ENCODE measurements at places on chromosomes 7 and 10. TPM values are rescaled to one million over a fixed set of nuclear protein-coding genes. Genes with fewer than 3 reads are reported as not detected.

DNA sequence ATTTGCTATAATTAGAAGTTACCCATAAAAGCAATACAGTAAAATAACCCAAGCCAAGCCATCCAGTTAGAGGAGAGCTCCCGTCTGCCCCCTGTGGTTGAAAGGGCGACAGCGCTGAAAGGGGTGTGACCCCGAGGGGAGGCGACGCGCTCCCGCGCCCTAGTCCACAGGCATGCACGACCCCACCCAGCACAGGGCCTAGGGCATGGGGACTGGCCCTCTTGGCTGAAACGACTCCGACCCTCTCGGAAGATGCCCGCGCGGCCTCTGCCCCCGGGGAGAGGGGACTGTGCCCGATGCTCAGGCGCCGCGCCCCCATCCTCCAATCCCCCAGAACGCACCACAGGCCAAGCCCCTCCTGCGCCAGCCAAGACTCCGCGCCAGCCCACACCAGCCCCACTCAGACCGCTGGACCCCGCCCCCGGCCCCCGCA is 64.0 kb downstream of the CSGALNACT2 start:
- peak overlapping the region; percentile 59 for H3K4me3 ChIP-seq
- H3K27ac ChIP-seq, result peak overlapping the region; percentile 32
- no peaks in the 10 kb centered on the region for H3K27me3 ChIP-seq
- DNase-seq, result no peak
- H3K4me1 ChIP-seq, result no peaks in the 10 kb centered on the region

- H3K4me1 ChIP-seq, result no peaks in the 10 kb centered on the region
- no peak overlapping the region for H3K4me3 ChIP-seq
- no peak overlapping the region for H3K27ac ChIP-seq
- no peaks in the 10 kb centered on the region for H3K36me3 ChIP-seq
Measured at GRCh38 chr7:95368235-95368634, 27.9 kb downstream of the PON3 start.

GRCh38 chr7:55129541-55130394 is 111.0 kb downstream of the EGFR start:
- DNase-seq, result no peak
- H3K4me3 ChIP-seq, result no peak overlapping the region
- peaks cover 39% of the 10 kb centered on the region for H3K4me1 ChIP-seq
- no peaks in the 10 kb centered on the region for H3K27me3 ChIP-seq
- H3K36me3 ChIP-seq, result no peaks in the 10 kb centered on the region
- peak overlapping the region; percentile 85 for H3K27ac ChIP-seq

Gene SPDYE5
- total RNA-seq, result not detected

Gene MBL2
- total RNA-seq, result not detected

DNA sequence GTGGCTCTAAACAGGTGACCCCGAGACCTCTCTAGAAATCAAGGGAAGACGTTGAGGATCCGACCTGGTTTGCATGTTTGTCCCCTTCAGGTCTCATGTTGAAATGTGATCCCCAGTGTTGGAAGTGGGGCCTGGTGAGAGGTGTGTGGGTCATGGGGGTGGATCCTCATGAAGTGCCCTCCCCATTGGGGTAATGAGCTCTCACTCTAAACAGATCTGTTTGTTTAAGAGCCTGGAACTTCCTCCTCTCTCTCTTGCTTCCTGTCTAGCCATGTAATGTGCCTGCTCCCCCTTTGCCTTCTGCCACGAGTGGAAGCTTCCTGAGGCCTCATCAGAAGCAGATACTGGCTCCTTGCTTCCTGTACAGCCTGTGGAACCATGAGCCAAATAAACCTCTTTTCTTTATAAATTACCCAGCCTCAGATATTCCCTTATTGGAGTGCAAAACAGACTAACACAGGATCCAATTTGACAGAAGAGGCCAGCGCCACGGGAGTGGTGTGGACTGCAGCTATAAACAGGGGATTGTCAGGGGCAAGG is 10.8 kb upstream of the POLM start:
- H3K27ac ChIP-seq, result no peak overlapping the region
- DNase-seq, result no peak
- H3K4me1 ChIP-seq, result peaks cover 38% of the 10 kb centered on the region
- H3K27me3 ChIP-seq, result no peaks in the 10 kb centered on the region

- H3K4me3 ChIP-seq, result no peak overlapping the region
- H3K27ac ChIP-seq, result no peak overlapping the region
- peaks cover 19% of the 10 kb centered on the region for H3K27me3 ChIP-seq
- no peaks in the 10 kb centered on the region for H3K36me3 ChIP-seq
Measured at GRCh38 chr10:117391436-117392205, 16.4 kb upstream of the PDZD8 start.

GRCh38 chr10:125788156-125789034 is 12.8 kb upstream of the MMP21 start:
- no peaks in the 10 kb centered on the region for H3K27me3 ChIP-seq
- no peak for DNase-seq
- H3K4me3 ChIP-seq, result no peak overlapping the region
- no peak overlapping the region for H3K27ac ChIP-seq

GRCh38 chr7:117323305-117323850 is 520 bp upstream of the WNT2 start:
- H3K27me3 ChIP-seq, result peaks cover 47% of the 10 kb centered on the region
- H3K36me3 ChIP-seq, result no peaks in the 10 kb centered on the region
- peaks cover 29% of the 10 kb centered on the region for H3K4me1 ChIP-seq
- no peak for DNase-seq

DNA sequence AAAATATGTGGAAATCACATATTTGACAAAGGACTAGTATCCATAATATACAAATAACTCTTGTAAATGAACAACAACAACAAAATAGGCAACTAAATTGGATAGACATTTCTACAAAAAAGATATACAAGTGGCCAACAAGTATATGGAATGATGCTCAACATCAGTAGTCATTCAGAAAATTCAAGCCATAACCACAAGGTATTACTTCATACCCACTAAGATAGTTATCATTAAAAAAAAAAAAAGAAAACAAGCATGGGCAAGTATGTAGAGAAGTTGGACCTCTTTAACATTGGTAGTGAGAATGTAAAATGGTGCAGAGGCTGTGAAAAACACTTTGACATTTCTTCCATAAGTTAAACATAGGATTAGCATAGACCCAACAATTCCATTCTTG is 80.8 kb downstream of the CYP26A1 start:
- no peaks in the 10 kb centered on the region for H3K4me1 ChIP-seq
- DNase-seq, result no peak
- H3K36me3 ChIP-seq, result no peaks in the 10 kb centered on the region
- H3K27ac ChIP-seq, result no peak overlapping the region
- H3K27me3 ChIP-seq, result no peaks in the 10 kb centered on the region

DNA sequence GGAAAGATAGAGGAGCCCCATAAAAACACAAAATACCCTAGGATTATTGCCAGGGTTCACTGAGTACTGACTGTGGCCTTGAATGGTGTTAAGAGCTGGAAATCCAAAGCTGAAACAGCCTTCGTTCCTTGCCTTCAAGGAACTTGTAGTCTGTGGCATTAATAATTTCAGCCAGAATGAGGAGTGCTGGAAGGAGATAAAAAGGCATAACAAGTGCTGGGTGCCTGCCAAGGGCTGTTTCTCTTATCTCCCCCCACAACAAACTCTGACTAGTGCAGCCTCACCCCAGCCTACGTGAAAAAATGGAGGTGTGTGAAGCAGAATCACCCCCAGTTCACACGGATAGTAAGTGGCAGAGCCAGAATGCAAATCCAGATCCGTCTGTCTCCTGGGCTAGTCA is 199.1 kb upstream of the LYZL2 start:
- no peaks in the 10 kb centered on the region for H3K36me3 ChIP-seq
- no peak for DNase-seq
- no peaks in the 10 kb centered on the region for H3K4me1 ChIP-seq
- no peaks in the 10 kb centered on the region for H3K27me3 ChIP-seq
- H3K27ac ChIP-seq, result no peak overlapping the region
- no peak overlapping the region for H3K4me3 ChIP-seq

DNA sequence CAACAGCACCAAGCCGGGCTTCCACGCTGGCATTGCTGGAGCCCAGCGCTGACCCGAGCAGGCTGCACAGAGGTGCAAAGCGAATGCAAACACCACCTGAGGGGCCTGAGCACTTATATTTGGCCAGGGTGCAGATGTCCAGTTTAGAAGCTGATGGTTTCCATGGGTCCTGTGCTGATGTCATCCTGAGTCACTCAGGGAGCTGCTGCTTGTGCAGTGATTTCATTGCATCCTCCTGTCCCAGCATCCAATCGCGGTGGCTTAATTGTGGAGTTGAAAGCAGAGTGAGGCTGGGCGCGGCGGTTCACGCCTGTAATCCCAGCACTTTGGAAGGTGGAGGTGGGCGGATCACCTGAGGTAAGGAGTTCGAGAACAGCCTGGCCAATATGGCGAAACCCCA is 410.2 kb upstream of the KLF6 start:
- H3K36me3 ChIP-seq, result no peaks in the 10 kb centered on the region
- H3K4me1 ChIP-seq, result no peaks in the 10 kb centered on the region
- DNase-seq, result no peak
- no peak overlapping the region for H3K27ac ChIP-seq
- H3K4me3 ChIP-seq, result no peak overlapping the region

GRCh38 chr7:56079450-56080185 is 13.1 kb downstream of the PHKG1 start:
- no peaks in the 10 kb centered on the region for H3K36me3 ChIP-seq
- no peaks in the 10 kb centered on the region for H3K4me1 ChIP-seq
- peak; percentile 62 for DNase-seq
- H3K27ac ChIP-seq, result peak overlapping the region; percentile 65

Gene TFPI2
- 4.0 TPM for total RNA-seq

Gene NUPR2
- total RNA-seq, result not detected

- H3K27ac ChIP-seq, result no peak overlapping the region
- no peaks in the 10 kb centered on the region for H3K4me1 ChIP-seq
- DNase-seq, result no peak
- H3K27me3 ChIP-seq, result no peaks in the 10 kb centered on the region
Measured at GRCh38 chr10:12636571-12636970, 287.2 kb downstream of the CAMK1D start.

DNA sequence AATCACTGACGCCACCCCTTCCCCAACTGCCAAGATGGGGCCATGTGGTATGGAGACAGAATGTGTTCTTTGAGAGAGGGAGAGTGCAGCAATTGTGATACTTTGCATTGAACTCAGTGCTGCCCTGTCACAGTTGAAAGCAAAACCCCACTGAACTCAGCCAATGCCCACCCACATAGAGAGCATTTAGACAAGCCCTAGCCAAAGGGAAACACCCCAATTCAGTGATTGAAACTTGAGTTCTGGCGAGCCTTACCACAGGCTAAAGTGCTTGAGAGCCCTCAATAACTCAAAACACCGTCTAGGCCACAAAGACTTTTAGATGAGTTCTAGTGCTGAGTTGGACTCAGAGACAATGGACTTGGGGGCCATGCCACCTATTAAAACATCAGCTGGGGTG is 751.9 kb upstream of the POT1 start:
- no peaks in the 10 kb centered on the region for H3K4me1 ChIP-seq
- H3K36me3 ChIP-seq, result no peaks in the 10 kb centered on the region
- no peak for DNase-seq
- H3K4me3 ChIP-seq, result no peak overlapping the region
- no peak overlapping the region for H3K27ac ChIP-seq

- H3K27me3 ChIP-seq, result no peaks in the 10 kb centered on the region
- no peak for DNase-seq
- no peaks in the 10 kb centered on the region for H3K36me3 ChIP-seq
- H3K4me3 ChIP-seq, result peak within 1 kb of the TSS; percentile 38
- no peak within 1 kb of the TSS for H3K27ac ChIP-seq
- H3K4me1 ChIP-seq, result no peaks in the 10 kb centered on the region
Measured at GRCh38 chr7:50782375-50783208, at the start of gene GRB10. TSS of gene GRB10 (minus strand) at chr7:50782896. CDS start at chr7:50732322, 50,574 bp downstream.

DNA sequence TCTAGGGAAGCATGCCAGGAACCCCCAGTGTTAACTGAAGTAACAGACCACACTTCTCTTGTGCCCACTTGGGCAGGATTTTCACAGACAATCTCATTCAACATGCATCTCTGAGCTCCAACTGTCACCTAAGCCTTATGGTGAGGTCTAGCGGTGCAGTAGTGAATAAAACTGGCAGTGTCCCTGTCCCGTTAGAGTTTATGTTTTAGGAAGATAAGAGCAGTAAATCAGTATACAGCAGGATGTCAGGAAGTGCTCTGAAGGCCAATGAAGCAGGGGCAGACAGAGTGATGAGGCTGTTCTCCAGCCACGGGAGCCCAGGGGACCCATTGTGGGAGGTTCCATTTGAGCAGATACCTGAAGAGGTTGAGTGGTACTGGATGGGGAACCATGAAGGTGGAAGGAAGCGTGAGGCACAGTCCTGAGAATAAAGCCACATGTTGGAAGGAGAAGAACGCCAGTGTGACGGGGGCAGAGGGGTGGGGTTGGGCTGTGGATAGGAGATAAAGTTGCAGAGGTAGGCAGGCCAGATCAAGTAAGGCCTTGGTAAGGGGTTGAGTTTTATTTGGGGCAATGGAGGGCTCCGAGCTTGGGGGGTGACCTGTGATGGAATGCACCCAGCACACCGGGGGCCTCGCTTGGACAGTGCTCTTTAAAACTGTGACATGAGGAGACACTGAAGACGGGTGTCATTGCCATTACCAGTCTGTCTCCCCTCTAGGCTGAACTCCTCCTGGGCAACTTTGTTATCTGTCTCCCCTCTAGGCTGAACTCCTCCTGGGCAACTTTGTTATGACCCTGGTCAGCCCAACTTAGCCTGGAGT is 6.6 kb downstream of the GDF10 start:
- no peaks in the 10 kb centered on the region for H3K27me3 ChIP-seq
- peaks cover 6% of the 10 kb centered on the region for H3K36me3 ChIP-seq
- DNase-seq, result no peak
- H3K4me3 ChIP-seq, result no peak overlapping the region
- no peaks in the 10 kb centered on the region for H3K4me1 ChIP-seq
- H3K27ac ChIP-seq, result no peak overlapping the region

DNA sequence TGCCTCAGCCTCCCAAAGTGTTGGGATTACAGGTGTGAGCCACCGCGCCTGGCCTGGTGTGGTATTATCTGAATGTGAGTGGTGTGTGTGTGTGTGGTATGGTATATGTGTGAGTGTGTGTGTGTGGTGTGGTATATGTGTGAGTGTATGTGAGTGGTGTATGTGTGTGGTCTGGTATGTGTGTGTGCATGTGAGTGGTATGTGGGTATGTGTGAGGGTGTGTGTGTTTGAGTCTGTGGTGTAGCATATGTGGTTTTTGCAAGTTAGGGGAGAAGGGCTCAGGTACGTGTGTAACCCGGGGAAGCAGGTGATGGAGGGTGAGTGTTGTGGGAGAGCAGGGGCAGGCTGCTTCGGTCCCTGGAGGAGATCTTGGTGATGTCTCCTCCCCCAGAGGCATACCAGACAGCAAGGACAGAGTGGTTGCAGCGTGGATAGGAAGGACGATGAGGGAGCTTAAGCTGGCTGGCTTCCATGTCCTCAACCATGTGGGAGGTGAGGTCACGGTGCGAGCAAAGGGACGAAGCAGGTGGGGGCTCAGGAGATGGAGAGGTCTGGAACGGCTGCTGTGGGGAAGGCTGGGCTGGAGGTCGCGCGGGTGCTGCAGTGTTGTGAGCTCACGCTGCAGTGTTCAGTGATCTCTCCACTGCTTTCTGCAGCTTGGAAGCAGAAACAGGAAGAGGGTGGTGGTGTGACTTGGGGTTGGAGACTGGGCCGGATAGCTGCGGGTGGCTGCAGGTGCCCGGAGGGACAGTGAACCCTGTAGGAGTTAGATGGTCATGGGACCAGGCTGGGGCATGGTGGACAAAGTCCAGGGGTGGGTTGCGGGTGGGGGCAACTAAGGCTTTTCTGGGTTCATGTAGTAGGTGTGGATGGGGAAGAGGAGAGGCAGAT is 5.0 kb downstream of the ZYX start:
- no peak for DNase-seq
- no peaks in the 10 kb centered on the region for H3K36me3 ChIP-seq
- peak overlapping the region; percentile 99 for H3K27ac ChIP-seq
- no peaks in the 10 kb centered on the region for H3K27me3 ChIP-seq
- no peak overlapping the region for H3K4me3 ChIP-seq
- H3K4me1 ChIP-seq, result no peaks in the 10 kb centered on the region

GRCh38 chr10:31582365-31583052 is 263.5 kb downstream of the ZEB1 start:
- no peak overlapping the region for H3K4me3 ChIP-seq
- no peaks in the 10 kb centered on the region for H3K36me3 ChIP-seq
- peak overlapping the region; percentile 42 for H3K27ac ChIP-seq
- H3K4me1 ChIP-seq, result no peaks in the 10 kb centered on the region
- DNase-seq, result no peak

All from tibial nerve (tissue), 4 donors.